Esophagus squamous epithelium (tissue), 5 donors: ENCODE measurements at places on chromosomes 6 and 20. TPM values are rescaled to one million over a fixed set of nuclear protein-coding genes. Genes with fewer than 3 reads are reported as not detected.
A peak's percentile ranks its signal among the peaks of the same experiment; 100 is the strongest.

DNA sequence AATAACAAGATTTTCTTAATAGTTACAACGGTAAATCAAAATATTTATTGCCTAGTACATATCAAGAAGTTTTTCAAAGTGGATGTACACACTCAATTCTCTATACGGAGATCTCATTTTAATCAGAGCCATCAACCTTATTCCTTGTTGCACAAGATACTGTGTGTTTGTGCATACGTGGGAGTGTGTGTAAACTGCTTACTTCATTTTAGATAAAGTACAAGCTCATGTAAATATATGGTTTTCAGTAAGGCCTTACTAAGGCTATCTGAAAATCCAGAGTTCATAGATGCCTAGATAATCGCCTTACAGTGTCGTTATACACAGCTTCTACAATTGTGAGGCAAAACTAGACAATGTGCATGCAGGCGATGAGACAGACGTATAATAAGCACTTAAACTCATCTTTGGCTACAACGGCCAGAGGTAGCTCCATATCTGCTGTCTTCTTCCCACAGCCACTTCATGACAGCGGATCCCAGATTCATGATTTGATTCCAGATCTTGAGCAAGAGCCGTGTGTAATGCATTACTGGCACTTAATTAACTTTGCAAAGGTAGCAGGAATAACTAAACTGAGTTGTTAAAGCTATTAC, 2.5 kb downstream of the PERP start:
- H3K36me3 ChIP-seq = no peaks in the 10 kb centered on the region
- peak overlapping the region; percentile 99 for H3K27ac ChIP-seq
- H3K27me3 ChIP-seq = peaks cover 6% of the 10 kb centered on the region
- H3K4me3 ChIP-seq = peak overlapping the region; percentile 83

- H3K4me3 ChIP-seq = no peak overlapping the region
- no peaks in the 10 kb centered on the region for H3K4me1 ChIP-seq
- no peaks in the 10 kb centered on the region for H3K36me3 ChIP-seq
- H3K27ac ChIP-seq = no peak overlapping the region
- no peaks in the 10 kb centered on the region for H3K27me3 ChIP-seq
- DNase-seq = no peak
Measured at GRCh38 chr6:92681401-92681800, 738.0 kb downstream of the EPHA7 start.

GRCh38 chr6:145814035-145814500, 527 bp downstream of the FBXO30 start:
- peaks cover 10% of the 10 kb centered on the region for H3K4me1 ChIP-seq
- H3K36me3 ChIP-seq = no peaks in the 10 kb centered on the region
- no peak for DNase-seq
- H3K27me3 ChIP-seq = no peaks in the 10 kb centered on the region

- H3K27me3 ChIP-seq = no peaks in the 10 kb centered on the region
- H3K4me1 ChIP-seq = no peaks in the 10 kb centered on the region
- no peak for DNase-seq
- no peak overlapping the region for H3K4me3 ChIP-seq
- no peak overlapping the region for H3K27ac ChIP-seq
Measured at GRCh38 chr6:65161661-65162060, 545.4 kb downstream of the EYS start.

The FAM229B gene
- total RNA-seq = 7.4 TPM
